Colonic mucosa (tissue), 4 donors: ENCODE measurements at places on chromosomes 11 and 22.

GRCh38 chr11:706439-706956 lies 467 bp downstream of the EPS8L2 start:
- DNase-seq: peak; percentile 54

DNA sequence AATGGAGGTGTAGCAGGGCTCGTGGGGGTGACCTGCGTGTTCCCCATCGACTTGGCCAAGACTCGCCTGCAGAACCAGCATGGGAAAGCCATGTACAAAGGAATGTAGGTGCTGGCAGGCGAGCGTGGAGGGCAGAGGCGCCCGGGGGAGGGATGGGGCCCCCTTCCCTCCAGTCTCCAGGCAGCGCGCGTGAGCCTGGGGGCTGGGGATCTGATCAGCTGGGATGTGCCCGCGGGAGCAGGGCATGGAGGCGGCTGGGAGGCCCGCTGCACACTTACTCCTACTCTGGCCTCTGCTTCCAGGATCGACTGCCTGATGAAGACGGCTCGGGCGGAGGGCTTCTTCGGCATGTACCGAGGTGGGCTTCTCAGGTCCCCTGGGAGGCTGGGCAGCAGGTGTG lies 17.8 kb downstream of the SLC25A18 start:
- no peak for DNase-seq

DNA sequence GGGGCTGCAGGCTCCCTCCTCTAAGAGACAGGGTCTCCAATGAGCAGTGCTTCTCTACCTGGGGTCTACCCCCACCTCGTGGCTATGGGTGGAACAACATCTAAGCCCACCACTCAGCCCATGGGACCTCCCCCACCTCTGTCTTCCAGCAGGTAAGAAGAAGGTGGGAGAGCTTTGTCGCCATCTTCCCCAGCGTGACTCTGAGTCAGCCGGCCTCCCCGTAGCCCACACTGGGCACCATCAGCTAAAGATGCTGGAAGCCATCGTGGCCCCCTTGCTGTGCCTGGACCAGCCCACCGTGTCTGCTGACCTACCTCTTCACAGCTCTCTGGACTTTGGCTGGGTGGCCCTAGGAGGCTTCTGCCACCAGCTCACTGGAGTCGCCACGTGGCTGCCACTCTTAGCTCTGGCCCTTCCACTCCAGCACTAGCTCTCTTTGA lies 944 bp downstream of the C11orf86 start:
- no peak for DNase-seq

DNA sequence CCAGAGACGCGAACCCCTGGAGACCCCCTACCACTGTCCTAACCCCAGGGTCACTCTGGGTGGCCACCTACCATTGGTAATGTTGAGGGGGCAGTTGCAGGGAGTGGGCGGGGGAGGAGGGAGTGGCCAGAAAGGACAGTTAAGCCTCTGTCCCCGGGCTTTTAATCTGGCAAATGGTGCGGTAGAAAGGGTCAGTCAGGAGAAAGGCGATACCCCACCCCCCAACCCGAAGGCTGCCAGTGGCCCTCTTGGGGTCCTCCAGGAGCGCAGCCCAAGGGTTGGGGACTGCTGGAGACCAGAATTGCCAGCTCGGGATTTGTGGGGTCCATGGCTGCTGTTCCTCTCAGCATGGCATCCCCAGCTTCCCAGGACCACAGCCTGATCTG lies 742 bp downstream of the P2RY2 start:
- no peak for DNase-seq

GRCh38 chr11:116534270-116534975 lies 238.4 kb downstream of the BUD13 start:
- DNase-seq: no peak

DNA sequence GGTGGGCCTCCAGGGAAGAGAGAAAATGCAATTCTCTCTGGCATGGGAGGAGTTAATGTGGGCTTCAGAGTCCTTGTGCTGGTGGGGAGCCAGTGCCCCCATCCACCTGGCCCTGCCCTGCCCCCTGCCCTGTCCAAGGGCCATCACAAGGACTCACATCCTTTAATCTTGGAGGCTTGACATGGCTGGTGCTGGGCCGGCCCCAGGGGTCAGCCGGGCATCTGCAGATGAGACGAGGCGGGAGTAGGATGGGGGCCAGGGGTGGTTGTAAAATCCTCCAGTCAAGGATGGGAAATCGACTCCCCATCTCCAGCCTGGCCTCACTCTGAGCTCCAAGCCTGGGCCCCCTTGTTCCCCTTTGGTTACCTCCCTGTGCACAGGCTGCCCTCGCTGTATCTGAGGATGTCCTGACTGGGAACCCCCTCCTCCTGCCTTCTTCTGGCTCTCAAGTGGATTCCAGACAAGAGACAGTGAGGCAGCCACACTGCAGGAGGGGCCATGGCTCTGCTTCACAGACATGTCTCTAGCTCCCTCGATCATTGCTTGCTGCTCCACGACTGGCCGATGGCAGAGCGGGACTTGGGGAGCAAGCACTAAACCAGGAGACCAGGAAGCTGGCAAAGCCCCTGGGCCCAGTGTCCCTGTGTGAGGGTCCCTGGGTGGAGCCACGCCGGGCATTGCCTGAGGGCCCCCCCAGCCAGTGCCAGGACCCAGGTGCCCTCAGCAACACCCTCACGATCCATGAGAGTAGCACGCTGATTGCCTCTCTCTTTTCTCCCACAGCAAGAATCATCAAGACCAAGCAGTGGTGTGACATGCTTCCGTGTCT lies 1120.5 kb downstream of the BRD1 start:
- DNase-seq: no peak

DNA sequence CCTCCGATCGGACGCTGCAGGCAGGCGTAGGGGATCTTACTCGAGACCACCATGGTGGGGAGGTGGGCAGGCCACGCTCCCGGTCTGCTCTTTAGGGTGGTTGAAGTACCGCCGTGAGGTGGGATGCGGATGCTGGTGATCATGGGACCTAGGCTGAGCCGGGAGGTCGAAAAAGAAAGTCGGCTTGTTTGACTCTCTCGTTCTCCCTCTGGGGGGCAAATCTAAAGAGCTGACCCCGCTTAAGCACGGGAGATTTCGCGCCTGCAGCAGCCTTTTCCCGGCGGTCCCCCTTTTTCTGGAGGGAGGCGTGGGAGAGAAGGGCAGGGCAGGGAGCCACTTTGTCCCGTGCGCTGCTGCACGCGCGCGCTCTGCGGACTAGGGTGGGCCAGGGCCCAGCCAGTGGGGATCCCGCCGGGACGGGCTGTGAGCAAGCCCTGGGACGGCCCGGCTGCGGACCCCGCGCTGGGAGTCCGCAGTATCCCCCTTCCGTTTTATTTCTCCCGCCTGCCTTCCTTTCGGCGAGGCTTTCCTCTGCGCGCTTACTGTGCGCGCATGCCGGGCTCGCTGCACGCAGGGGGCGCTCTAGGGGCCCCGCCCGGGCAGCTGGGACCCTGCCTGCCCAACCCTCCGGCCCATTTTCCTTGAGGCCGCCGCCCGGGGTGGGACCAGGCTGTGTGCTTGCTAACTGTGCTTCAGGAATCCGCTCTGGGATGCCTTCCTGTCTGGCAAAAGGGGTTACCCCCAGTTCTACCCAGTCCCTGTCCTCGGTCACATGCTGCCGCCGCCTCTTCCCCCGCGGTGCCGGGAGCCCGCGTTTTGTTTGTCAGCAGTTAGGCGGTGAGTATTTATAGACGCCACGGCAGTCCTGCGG lies 81.0 kb downstream of the PRR5L start:
- peak; percentile 81 for DNase-seq

DNA sequence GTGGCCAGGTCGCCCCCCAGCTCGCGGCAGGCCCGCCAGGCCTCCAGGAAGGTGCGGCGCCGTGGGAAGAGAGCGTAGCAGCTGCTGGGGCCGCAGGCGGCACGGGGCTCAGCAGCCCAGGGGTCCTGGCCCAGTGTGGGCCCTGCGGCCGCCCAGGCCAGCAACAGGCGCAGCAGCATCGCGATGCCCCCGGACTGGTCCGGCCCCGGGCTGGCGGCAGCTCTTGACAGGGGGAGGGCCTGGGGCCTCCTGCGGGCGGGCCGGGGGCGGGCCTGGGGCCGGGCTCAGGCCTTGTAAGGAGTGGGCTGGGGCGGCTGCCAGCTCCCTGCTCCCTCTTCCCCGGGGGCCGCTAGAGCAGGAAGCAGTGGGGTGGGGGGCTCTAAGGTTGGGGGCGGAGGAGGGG lies at the start of gene CD248:
TSS of gene CD248 (minus strand) at position 196 of the 403 bp plus-strand sequence. CDS start at position 179, 17 bp downstream.
- DNase-seq: peak; percentile 47

DNA sequence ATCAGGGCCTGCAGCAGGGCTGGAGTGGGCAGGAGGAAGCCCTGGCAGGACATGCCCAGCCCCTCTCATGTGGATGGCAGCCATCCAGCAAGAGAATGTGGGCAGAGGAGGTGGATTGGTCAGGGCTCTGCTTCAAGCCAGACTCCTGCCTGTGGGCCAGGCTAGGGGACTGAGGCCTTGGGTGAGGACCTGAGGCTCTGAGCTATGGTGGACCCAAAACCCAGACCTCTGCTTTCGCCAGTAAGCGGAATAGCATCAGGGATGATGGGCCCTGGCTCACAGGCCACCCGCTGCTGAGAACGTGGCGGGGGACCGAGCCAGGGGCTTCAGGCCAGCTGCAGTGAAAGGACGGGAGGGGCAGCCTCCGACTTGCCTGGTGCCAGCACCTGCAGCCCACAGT lies 57.4 kb downstream of the LINC01488 start:
- no peak for DNase-seq

DNA sequence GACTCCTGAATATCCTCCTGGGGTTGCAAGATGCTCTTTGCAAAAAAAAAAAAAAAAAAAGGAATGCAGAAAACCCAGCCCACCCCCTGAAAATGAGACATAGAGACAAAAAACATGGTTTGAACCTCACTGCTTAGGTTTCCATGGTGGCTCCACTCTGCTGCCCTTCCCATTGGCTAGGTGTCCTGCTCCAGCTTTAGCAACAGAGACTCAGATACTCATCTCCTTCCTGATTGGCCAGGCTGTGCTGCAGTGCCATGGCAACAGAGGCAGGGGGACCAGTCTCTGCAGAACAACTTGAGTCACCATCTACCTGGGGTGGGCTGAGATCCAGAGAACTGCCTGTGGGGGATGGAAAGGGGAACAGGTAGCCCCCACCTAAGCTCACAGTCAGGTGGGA lies 17.4 kb upstream of the YWHAH start:
- DNase-seq: no peak

- no peak for DNase-seq
These were observed 3.5 kb downstream of the PANX1 start for GRCh38 chr11:94132152-94132558.
